Stimulated activated naive B cell treated with anti-CD40 and anti-IgM and Interleukin-4, amounts not matched to agents 10 μg/mL and 1 μg/mL and 100 μg/mL, for 72 hours (primary cell): ENCODE measurements at places on chromosomes 12 and 14.

DNA sequence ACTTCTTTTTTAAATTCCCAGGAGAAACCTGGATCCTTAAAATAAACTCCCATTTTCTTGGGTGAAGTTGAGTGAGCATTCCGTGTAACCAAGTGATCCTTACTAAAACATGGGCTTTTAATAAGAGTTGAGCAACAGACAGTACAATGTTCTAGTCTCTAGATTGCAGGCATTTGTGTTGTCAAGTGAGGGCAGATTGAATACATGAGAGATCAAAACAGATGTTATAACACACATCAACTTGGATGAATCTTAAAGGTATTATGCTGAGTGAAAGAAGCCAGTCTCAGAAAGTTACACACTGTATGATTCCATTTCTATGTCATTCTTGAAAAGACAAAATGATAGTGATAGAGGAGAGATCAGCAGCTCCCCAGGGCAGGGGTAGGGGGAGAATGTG, 213.9 kb upstream of the CCDC196 start:
- no peak for DNase-seq

DNA sequence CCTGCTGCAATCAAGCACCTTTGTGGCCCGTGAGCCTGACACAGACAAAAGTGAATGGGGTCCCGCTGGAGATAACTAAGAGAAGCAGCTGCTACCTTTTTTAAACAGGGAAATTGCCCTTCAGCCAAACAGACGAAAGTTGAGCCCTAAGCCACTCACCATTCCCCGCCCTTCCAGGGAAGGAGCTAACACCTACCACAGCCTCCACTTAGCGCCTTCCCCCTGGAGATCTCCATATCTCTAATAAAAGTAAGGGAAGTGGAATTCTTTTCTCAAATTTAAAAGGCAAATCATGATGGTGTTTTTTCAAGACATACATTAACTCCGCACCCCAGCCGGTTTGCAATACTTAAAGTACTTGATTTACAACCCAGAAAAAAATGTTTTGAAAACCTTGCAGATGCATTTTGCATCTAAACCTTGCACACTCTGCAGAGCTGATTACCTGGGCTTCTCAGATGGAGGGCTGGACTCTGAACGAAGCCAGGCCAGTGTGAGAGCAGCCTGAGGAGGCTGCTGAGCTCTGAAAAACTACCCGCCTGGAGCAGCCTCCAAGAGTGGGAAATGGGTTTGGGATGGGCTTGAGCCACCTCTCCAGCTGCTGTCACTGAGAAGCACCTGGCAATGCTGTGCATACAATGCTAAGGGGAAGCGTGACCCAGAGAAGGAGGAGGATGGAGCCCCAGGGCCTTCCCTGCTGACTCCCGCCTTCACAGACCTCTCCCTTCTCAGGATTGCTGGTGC, 10.0 kb downstream of the NUAK1 start:
- DNase-seq: no peak

DNA sequence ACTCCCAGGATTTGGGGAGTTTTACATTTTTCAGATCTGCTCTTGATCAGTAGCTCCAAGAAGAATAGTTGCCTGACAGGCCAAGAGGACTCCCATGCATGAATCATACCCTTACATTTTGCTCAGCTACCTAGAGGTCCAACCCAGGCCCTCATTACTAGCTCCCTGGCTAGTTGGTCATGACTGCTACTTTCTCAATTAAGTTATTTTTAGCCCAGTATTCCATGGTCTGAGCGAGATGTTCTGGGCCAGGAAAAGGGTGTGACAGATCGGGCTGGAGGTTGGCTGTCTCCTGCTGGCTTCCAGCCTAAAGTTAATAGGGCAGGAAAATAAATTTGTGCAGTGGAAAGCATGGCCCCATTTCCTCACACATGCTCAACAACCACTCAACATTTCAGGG, 379.2 kb downstream of the GRIN2B start:
- no peak for DNase-seq

GRCh38 chr14:21074398-21075272, 4.5 kb downstream of the ARHGEF40 start:
- no peak for DNase-seq

DNA sequence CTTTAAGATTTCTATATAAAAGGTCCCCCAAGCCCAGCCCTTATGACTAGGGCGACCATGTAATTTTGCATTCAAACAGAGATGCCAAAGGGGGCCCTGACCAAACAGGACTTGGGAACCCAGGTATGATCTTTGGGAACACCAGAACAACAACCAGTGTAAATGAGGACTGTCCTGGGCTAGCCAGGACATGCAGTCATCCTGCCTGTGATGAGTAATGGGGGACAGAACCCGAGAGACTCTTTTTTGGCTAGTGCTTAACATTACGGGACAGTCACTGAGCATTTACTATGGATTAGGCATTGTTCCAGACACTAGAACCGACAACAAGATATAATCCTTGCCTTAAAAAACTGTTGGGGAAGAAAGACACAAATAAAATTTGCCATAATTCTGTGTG, 337.3 kb downstream of the CACNA1C start:
- no peak for DNase-seq

GRCh38 chr12:563250-563781, 99.9 kb downstream of the NINJ2 start:
- no peak for DNase-seq

GRCh38 chr12:82659343-82660207, 27.1 kb upstream of the TMTC2 start:
- no peak for DNase-seq

DNA sequence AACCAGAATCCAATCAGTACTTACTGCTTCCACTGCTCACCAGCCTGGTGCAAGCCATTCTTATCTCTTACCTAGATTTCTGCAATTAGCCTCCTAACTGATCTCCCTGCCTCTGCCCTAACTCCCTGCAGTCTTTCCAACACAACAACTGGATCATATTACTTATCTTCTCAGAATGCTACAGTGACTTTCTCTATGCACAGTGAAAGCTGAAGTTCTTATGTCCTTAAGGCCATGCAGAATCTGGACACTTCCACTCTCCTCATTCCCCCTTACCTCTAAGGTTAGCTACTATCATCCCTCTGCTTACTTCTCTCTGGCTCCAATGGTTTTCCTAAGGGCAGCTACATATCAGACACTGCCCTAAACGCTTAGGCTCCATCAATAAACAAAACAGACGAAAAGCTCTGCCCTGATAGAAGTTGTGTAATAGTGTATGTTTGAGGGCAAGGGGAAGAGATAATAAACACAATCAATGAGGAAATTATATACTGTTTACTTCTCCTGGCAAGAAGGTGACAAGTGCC, 4.0 kb downstream of the KTN1 start:
- DNase-seq: no peak

DNA sequence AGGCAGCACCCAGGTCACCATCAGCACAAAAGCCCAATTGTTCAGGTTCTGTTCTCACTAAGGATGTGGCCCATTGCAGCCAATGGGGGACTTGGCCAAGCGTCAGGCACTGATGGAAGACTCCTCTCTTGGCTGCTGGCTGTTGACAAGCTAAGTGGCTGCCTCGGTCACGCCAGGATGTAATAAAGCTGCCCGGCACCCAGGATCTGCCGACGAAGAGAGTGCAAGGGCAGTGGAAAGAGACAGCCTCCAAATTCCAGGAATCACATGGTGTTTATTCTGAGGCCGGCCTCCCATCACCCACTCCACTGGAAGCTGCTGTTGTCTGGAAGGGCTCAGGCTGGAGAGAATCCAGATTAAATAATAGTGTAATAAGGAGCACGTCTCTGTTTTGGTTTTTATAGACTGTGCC, 451.8 kb upstream of the TBX3 start:
- no peak for DNase-seq

- DNase-seq: no peak
These were observed 215.7 kb downstream of the KIF26A start for GRCh38 chr14:104353921-104354701.

DNA sequence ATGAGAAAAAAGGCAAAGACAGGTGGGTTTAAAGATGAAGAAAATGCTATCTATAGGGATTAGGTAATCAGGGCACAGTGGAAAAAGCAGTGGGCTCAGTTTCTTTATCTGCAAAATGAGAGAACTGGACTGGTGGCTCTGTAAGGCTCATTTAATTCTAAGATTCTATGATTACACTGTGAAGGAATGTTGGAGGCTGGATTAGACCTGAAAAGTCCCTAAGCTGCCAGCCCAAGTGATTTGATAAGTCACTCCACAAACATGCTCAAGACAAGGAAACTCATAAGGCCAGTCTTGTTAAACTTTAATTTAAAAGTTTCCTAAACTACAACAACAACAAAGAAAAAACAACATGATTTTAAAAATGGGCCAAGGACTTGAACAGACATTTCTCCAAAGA, 75.1 kb downstream of the DCAF5 start:
- no peak for DNase-seq

DNA sequence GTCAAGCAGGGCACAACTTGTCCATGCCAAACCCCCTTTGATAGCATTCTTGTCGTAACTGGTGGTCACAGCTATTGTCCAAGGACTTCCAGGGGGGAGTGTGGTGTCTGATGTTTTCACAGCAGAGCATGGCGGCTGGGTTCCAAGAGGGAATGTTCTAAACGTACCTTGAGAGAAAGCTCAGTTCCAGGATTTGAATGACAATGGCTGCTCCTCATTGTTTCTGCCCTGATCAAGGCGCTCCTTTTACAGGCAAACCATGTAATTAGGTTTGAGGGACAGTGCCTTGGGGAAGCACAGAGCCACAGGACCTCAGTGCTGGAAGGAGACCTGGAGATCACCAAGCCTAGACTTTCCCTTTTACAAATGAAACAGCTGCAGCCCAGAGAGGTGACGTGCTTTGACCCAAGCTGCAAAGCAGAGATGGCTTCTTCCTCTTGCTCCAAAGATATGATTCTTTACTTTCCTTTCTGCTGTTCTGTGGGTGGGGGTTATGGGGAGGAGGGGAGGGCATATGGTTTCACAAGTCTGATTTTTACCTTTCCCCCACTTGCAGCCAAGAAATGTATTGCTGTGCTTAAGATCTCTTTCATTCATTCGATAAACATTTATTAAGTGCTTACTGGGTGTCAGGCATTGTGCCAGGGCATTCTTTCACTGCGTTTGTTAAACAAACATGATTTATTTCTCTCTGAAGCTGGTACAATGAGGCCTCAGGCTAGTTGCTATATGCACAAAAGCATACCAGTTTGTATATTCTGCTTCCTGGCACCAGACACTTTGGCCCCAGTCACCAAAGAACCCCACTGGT, 172.8 kb downstream of the KTN1 start:
- DNase-seq: no peak

GRCh38 chr12:131333621-131334440, 377.1 kb upstream of the SFSWAP start:
- DNase-seq: no peak

GRCh38 chr12:84315926-84316325, 596.7 kb downstream of the SLC6A15 start:
- no peak for DNase-seq

DNA sequence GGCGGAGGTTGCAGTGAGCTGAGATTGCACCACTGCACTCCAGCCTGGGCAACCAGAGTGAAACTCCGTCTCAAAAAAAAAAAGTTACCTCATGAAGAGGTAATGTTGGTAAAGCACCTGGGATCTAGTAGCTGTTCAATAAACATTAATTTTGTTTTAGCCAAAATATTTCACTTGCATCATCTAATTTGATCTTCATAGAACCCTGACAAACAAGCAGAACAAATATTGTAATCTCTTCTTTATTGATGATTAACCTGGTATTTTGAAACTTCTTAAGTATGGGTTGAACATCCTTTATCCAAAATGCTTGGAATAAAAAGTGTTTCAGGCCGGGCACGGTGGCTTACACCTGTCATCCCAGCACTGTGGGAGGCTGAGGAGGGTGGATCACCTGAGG, 149.0 kb upstream of the AMIGO2 start:
- DNase-seq: no peak

- no peak for DNase-seq
These were observed 5.9 kb upstream of the PKP2 start for GRCh38 chr12:32902287-32902997.

GRCh38 chr12:116226026-116226425, 51.5 kb downstream of the MED13L start:
- no peak for DNase-seq

- no peak for DNase-seq
These were observed 1.0 kb downstream of the CD9 start for GRCh38 chr12:6201213-6201608.

DNA sequence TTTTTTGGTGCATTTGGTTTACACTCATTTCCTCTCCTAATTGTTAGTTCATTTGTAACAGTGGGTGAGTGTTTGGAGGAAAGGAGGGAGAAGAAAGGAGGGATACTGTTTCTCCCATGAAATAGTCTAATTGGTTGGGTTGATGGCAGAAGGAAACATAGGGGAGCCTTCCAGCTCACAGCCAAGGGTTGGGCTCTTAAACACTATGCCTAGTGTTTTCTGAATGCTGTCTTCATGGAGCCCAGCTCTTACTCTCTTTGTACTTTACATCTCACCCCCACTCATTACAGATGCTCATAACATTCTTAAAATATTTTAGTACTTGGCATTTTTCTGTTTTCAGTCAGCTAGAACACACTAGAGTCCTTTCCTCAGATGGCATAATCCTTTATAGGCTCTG, 38.2 kb downstream of the BAZ2A start:
- DNase-seq: no peak

DNA sequence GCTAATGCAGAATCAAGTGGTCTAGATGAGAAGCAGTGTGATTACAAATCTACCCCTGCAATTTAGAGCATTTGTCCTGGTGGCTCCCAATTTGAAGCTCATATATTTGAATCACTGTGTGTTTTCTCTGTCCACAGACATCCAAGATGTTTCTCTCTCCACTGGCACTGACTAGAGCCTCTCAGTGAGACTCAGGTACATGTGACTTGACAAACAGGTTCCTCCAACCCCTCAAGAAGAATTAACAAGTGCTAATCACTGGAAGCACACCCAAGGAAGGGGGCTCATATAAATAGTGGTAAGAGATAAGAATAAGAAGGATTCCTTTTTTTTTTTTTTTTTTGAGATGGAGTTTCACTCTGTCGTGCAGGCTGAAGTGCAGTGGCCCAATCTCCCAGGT, 20.5 kb downstream of the OR10G2 start:
- DNase-seq: no peak

DNA sequence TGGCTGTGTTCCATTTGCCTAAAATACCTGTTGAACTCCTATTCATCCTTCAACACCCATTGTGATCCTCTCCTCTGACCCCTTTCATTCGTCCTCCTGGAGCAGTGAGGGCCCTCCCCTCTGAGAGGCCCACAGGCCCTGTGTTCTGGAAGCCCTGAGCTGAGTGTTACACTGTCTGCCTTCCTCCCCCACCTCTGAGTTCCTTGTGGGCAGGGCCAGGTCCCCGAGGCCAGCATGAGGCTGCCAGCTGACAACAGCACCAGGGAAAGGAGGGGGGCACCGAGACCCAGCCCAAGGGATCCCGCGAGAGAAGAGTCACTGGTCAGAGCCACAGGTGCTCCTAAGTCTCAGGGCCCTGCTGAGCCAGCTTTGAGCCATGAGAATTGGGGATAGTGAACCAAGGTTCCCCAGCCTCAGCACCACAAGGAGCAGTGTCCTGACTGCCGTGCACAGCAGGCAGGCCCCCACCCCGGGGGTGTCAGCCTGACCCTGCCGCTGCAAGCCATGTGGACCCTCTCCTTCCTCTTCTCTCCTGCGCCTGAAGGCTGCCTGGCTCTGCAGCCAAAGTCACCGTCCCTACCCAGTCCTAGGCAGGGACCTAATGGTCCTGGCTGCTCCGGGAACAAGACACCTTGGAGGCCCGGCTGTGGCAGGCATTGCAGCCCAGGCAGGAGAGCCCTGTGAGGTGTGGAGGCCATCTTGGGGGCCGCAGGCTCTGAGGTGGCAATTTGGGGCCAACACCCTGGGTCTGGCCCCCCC, 52.5 kb downstream of the BEGAIN start:
- DNase-seq: no peak
